Stimulated activated CD4-positive, alpha-beta T cell treated with anti-CD3 and anti-CD28 coated beads, Interleukin-15, amount 100 ng/mL, for 1 hour (primary cell): ENCODE measurements at places on chromosomes 1 and 21.

GRCh38 chr1:217072926-217073325, 349.7 kb upstream of the ESRRG start:
- DNase-seq = no peak

DNA sequence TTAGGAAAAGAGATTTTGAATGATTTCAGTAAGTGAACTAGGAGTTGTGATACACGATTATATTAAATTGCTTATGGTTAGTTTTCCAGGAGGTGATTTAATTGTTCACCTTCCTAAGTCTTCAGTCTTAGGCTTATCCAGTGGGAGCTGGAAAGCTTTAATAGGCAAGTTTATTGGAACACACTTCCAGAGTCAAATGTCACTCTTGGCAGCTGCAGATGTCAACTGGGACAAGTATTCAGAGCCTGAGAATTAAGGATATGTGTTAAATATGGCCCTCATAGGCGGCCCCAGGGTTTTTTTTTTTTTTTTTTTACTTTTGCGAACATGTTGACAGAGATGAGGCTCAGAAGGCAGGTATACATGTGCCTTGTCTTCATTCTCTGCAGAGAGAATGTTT, 29.2 kb downstream of the UCK2 start:
- DNase-seq = no peak

DNA sequence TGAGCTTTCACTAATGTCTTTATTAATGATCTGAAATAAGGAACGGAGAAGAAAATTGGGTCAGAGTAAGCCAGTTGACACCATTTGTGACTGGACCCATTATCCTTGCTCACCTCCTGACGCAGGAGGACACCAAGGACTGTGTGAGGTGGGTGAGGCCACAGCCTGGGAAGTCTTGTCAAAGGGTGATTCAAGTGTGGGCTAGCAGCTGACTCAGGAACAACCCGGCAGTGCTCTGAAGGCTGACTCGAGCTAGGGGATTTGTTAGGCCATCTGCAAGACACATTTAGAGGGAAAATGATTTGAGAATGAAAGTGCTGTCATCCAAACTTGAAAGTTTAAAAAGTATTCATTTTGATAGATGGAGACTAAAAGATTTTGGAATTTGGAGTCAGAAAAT, 21.2 kb downstream of the PRRX1 start:
- DNase-seq = no peak

DNA sequence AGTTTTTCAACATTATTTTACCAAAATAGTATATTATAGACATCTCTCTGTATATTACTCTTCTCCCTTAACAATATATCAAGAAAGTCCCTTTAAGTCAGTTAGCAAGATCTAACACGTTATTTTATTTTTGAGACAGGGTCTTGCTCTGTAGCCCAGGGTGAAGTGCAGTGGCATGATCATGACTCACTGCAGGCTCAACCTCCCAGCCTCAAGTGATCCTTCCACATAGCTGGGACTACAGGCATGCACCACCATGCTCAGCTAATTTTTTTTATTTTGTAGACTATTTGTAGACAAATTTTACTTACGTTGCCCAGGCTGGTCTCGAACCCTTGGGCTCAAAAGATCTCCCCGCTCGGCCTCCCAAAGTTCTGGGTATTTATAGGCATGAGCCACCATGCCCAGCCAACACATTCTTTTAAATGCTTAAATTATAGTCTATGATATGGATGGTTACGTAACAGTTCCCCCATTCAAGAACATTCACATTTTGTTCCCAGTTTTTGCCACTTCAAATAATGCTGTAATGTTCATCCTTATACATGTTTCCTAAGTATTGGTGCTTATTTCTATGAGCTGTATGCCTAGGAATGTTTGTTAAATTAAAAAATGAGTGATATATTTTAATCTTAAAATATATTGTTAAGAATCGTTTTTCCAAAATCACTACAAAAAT, 70.4 kb downstream of the TUT4 start:
- no peak for DNase-seq

- DNase-seq = no peak
Measured at GRCh38 chr1:156368157-156368658, 803 bp upstream of the RHBG start.

DNA sequence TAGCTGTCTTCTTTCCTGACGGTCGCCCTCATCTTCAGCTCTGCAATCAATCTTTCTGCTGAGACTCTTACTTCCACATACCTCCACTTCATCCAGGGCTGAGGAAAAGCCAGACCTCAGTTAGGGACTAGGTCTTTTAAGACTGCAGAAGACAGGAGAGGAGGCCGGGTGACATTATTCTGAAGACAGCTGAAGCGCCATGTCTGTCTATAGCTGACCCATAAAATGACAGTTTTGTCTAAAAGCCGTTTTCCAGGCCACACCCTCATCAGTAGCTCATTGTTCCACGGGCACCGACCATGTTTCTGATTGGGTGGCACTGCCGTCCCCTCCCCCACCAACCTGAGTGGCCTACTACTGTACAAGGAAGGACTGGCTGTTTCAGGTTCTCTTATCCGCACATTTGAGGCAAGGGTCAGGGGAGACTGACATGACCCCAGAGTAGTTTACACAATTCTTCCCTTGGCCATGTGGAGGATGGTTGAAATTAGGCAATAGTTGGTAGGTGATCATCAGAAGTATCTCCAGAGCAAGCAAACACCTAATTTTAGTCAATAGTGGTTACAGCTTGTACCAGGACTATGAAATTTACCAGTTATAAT, at the start of gene ADCY10:
Gene ADCY10 (minus strand): TSS at position 240 of the 602 bp plus-strand sequence. CDS start 8,994 bp downstream, outside the sequence.
- DNase-seq = no peak
